ENCODE measurements at places on chromosomes 1 and 21. TPM values are rescaled to one million over a fixed set of nuclear protein-coding genes. Genes with fewer than 3 reads are reported as not detected.

GRCh38 chr1:41232305-41232704, 9.8 kb downstream of the SCMH1 start:
- peaks cover 10% of the 10 kb centered on the region for H3K4me1 ChIP-seq
- H3K27ac ChIP-seq = no peak overlapping the region
- no peaks in the 10 kb centered on the region for H3K27me3 ChIP-seq
- no peak for DNase-seq
- H3K4me3 ChIP-seq = no peak overlapping the region

- no peaks in the 10 kb centered on the region for H3K4me1 ChIP-seq
- no peak overlapping the region for H3K4me3 ChIP-seq
- H3K27ac ChIP-seq = no peak overlapping the region
- DNase-seq = no peak
- no peaks in the 10 kb centered on the region for H3K27me3 ChIP-seq
- no peaks in the 10 kb centered on the region for H3K36me3 ChIP-seq
Observed at GRCh38 chr1:236515443-236515958, 8.3 kb upstream of the LGALS8 start.

- no peak for DNase-seq
- no peak overlapping the region for H3K27ac ChIP-seq
- H3K27me3 ChIP-seq = no peaks in the 10 kb centered on the region
- no peaks in the 10 kb centered on the region for H3K4me1 ChIP-seq
- no peaks in the 10 kb centered on the region for H3K36me3 ChIP-seq
- H3K4me3 ChIP-seq = no peak overlapping the region
Observed at GRCh38 chr1:34367954-34368353, 191.2 kb downstream of the C1orf94 start.

DNA sequence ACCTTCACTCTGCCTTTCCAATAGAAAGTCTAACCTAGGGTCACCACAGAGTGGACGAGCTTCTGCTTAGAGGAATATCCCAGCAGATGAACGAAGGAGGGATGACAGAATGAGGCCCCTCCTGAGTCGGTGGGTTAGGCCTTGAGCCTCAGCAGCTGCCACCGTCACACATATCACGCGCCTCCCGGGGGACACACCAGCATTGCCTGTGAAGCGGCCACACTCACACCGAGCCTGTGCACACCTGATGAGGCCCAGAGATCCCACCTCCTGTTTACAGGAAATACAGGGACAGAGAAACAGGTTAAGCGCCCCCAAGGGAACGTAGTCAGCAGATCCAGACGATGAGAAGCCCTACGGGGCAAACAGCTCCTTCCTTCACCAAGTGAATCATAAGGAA, 25.1 kb upstream of the LRRC47 start:
- peaks cover 78% of the 10 kb centered on the region for H3K36me3 ChIP-seq
- no peak overlapping the region for H3K27ac ChIP-seq
- H3K4me1 ChIP-seq = no peaks in the 10 kb centered on the region
- H3K27me3 ChIP-seq = no peaks in the 10 kb centered on the region
- no peak for DNase-seq
- no peak overlapping the region for H3K4me3 ChIP-seq

DNA sequence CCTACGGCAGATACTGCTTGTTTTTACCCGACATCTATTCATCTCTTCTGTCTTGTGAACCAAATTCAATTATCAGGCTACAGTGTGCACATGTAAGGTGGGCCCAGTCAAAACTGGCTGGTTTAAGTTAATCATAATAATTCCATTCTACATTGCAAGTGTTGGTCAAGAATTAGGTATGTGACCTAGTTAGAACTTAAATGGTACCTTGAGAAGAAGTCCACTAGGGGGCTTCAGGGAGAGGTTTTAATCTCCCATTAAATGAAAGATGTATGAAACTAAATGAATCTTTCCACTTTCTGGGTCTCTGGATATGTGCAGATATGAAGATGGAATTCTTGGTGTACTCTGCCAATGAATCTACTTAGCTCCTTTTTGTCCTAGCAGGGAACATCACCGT, 187.1 kb downstream of the CDC42BPA start:
- no peaks in the 10 kb centered on the region for H3K4me1 ChIP-seq
- no peak for DNase-seq
- H3K36me3 ChIP-seq = peaks cover 8% of the 10 kb centered on the region
- no peak overlapping the region for H3K27ac ChIP-seq
- no peak overlapping the region for H3K4me3 ChIP-seq
- H3K27me3 ChIP-seq = no peaks in the 10 kb centered on the region

- H3K4me3 ChIP-seq = no peak overlapping the region
- no peak overlapping the region for H3K27ac ChIP-seq
- no peaks in the 10 kb centered on the region for H3K36me3 ChIP-seq
- DNase-seq = no peak
- no peaks in the 10 kb centered on the region for H3K27me3 ChIP-seq
Observed at GRCh38 chr1:73556270-73556669, 641.7 kb downstream of the LRRIQ3 start.

DNA sequence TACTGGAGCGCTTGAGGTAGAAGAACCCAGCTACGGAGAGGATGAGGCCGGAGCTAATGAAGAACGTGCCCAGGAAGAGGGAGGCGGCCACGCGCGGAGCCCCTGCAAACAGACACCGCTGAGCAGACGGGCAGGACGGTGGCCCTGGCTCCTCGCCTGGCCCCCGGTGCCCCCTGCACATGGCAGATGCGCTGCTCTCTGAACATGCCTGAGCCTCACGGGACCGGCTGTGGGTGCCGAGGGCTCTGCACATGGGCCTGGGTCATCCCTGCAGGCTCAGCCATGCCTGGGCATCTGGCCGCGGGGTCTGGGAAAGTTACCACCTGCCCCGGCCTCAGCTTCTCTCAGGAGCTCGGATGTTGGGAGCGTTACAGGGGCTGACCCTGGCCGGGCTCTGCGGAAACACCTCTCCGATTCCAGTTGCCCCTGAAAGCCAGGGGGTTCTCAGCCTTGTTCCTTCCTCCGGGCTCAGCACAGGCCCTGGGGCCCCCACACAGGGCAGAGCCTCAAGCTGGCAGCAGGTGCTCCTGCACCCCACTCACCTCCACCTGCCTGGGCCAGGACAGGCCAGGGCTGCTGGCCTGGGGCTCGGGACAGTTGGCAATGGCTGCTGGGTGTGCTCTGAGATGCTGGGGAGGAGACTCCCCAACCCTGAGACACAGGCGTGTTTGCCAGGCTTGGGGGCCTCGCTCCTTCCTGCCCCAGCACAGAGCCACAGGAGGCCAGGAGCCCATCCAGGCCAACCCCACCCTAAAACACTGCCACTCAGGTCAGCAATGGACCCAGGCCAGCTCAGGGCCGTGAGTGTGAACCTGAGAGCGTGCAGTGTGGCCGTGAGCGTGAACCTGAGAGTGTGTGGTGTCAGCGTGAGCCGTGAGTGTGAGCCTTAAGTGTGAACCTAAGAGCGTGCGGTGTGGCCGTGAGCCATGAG, 12.1 kb upstream of the RNF223 start:
- no peak overlapping the region for H3K4me3 ChIP-seq
- no peaks in the 10 kb centered on the region for H3K4me1 ChIP-seq
- H3K27ac ChIP-seq = no peak overlapping the region

DNA sequence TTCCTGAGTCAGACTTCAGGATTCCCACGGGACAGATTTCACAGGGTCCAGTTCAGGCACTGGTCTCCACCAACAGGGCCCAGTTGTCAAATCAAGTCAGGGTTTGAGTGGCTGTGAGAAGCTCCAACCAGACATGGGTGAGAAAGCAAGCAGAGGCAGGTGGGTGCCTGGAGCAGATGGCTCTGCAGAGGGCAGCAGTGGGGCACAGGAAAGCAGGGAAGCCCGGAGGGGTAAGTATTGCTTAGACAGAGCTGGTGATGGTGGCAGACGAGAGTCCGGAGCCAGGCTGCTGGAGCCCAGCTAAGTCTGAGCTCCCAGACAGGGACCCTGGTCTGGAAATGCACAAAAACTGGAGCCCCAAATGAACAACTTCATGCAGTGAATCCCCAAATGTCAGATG, 40.4 kb downstream of the RIMS3 start:
- H3K4me3 ChIP-seq = no peak overlapping the region
- DNase-seq = no peak
- H3K27me3 ChIP-seq = no peaks in the 10 kb centered on the region
- H3K36me3 ChIP-seq = no peaks in the 10 kb centered on the region
- no peaks in the 10 kb centered on the region for H3K4me1 ChIP-seq
- H3K27ac ChIP-seq = no peak overlapping the region

GRCh38 chr1:198726455-198726854, 87.6 kb downstream of the PTPRC start:
- H3K27me3 ChIP-seq = no peaks in the 10 kb centered on the region
- no peak overlapping the region for H3K27ac ChIP-seq
- no peak for DNase-seq

GRCh38 chr1:40634901-40635655, 30.4 kb downstream of the RIMS3 start:
- no peaks in the 10 kb centered on the region for H3K36me3 ChIP-seq
- H3K4me1 ChIP-seq = no peaks in the 10 kb centered on the region
- no peaks in the 10 kb centered on the region for H3K27me3 ChIP-seq
- no peak for DNase-seq
- no peak overlapping the region for H3K4me3 ChIP-seq

The RGS4 gene
- total RNA-seq = 11.8 TPM

The BEND5 gene
- total RNA-seq = 3.3 TPM

The PKNOX1 gene
- total RNA-seq = 23.2 TPM

The LRRC3 gene
- total RNA-seq = 5.7 TPM

The RHCE gene
- not detected for total RNA-seq

Data from left lung (tissue), 14 donors.